Stimulated activated CD8-positive, alpha-beta memory T cell treated with anti-CD3 and anti-CD28 coated beads, Interleukin-7, amount 100 ng/mL, for 24 hours (primary cell): ENCODE measurements at places on chromosomes 7 and 10.

DNA sequence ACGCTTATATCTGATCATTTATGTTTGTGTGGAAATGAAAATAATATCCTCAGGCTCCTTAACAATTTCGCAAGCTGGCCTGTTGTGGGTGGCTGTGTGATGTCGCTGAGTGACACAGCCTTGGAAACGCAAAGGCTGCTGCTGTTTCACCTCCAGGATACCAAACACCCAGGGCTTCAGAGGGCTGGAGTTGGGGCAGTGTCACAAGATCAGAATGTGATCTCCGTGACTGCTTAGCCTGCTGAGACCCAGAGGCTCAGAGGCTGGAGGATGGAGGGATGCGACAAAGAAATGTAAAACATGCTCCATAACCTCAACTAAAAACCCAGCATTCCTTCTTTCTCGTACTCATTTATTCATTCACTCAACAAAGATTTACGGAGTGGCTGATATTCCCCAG is 37.2 kb upstream of the BMPER start:
- no peak for DNase-seq

- no peak for DNase-seq
These were observed 18.9 kb downstream of the NCAPG2 start for GRCh38 chr7:158685693-158686092.

- no peak for DNase-seq
These were observed 3.2 kb upstream of the MRPS24 start for GRCh38 chr7:43872406-43873110.

GRCh38 chr7:97357459-97357858 is 240.0 kb downstream of the SDHAF3 start:
- no peak for DNase-seq

- no peak for DNase-seq
These were observed 983.7 kb downstream of the GATA3 start for GRCh38 chr10:9038146-9038714.

DNA sequence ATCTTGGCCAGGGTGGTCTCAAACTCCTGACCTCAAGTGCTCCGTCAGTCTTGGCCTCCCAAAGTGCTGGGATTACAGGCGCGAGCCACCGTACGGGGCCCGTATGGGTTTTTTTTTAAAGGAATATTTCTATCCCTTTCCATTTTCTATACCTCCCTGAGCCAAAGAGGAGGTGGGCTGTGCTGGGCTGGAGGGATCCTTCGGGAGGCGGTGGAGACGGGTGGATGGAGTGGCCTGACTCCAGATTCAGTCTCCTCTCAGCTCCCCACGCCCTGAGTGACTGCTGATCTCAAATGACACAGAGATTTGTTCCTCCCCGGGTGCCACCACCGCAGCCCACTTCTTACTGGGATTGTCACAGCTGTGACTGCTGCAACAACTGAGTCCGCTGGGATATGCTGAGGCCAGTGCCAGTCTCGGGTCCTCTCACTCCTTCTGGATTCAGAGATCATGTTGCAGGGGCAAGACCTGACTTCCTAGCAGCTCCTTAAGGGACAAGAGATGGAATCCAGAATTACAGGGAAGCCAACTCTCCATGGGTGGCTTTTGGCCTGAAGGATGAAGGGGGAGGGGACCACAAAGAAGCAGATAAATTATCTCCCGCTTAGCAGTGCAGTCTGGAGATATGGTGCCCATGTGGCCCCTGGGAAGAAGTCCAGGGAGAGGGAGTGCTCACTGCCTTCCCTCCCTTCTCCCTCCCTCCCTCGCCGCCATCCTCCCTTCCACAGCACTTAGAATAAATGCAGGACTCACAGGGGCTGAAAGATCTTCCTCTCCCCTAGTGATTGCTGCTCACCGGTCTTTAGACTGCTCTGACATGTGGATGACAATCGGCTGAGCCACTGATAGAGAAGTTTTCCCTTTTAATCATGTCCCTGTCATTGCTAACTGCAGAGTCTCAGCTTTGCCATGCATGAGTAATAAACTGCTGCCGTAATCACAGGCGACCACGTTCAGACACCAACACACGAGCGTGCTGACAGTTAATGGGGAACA is 14.3 kb downstream of the GALNT17 start:
- no peak for DNase-seq

DNA sequence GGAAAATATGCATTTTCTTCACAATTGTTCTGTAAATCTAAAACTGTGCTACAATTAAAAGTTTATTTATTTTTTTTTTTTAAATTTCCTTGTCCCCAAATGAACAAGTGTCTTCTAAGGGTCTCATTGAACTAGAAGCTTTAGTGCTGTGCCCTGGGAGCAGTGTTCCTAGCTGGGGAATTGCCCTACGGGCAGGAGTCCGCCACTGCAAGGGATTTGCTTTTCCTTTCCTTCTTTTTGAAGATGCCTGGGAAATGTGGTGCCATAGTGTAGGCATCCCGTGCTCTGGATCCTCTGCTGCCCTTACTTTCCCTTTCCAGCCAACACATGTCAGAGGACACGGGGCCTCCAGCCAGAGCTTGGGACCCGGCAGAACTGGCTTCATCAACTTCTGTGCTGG is 177.1 kb upstream of the CTBP2 start:
- DNase-seq, result no peak

DNA sequence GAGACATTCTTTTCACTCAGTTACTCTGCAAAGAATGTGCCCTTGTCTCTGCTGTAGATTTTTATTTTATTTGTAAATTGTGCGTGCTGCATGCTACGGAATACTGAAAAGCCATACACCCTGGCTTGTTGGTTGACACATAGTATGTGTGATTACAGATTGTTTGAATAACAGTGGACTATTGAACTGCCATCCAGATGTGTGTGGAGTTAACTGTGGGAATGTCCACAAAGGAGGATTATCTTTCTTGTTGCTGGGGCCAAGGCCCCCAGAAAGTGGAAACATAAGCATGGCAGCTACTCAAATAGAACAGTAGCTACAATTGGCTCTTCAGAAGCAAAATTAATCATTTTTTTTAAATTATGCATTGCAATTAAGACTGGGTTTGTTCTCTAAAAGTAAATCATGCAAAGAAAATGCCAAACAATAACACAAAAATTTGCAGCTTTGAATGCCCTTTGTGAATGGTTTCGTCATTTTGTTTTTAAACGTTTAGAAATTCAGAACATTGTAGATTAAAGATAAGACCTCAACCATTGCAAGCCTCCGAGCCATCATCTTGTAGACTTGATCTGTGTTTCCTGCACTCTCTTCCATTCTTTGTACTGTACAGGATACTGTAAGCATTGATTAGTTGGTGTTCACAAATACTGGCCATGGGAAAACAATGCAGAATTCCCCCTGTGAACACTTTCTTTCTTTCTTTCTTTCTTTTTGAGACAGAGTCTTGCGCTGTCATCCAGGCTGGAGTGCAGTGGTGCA is 210.3 kb upstream of the TCF7L2 start:
- no peak for DNase-seq

- no peak for DNase-seq
These were observed 2.5 kb upstream of the GPR146 start for GRCh38 chr7:1041551-1042491.

GRCh38 chr7:51620706-51621105 is 304.1 kb upstream of the COBL start:
- DNase-seq, result no peak

DNA sequence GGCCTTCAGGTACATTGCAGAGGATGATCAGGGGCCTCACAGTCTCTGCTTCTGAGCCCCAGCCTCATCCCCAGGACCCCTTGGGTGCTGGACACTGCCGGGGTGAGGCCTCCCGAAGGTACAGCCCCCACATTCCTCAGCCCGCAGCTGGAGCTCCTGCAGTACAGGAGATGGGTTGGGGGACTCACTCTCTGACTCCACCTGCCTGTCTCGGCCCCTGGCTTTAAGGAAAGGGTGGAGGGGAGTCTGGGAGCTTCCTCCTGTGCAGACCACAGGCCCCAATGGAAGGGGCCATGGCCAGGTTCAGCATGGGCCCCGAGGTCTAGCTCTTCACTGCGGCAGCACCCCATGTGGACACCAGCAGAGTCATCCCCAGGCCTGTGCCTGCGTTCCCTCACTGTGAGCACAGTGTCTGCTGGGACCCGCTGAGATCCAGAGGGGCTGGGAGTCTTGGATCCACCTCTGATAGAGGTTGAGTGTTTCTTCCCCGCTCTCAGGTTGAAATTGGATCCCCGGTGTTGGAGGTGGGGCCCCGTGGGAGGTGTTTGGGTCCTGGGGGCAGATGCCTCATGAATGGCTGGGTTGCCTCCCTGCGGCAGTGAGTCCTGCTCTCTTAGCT is 99.9 kb downstream of the PRKAG2 start:
- no peak for DNase-seq

DNA sequence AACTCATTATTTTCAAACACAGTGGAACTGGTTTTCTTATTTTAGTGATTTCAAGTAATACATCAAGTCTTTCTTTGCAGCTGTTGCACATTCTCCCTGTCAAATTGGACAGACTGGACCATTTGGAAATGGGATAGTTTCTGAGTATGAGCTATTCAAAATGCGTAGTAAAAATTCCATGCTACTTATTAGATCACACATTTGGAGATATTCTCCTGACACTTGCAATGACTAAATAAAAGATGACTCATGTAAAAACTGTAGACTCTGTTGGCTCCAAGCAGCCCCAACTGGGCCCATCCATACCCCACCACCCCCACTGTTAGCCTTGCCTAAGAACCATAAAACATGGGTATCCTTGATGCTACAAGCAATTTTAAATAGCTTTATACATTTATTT is 25.9 kb upstream of the BICC1 start:
- no peak for DNase-seq

DNA sequence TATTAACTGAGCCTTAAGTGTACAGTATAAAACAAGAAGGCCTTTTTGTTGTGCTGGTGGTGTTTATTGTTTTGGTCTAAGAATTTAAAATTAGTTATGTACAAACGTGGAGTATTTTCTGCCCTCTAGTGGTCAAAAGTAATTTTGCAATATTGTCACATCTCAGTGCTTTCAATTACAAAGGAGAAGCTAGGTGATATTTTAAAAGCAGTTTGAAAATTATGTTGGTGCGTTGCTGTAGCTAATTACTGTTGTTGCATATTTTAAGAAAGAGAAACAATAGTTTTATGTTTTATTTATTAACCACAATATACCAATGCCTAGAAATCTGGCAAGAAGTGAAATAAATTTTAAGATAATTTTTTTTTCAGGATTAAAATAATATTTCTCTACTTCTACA is 11.4 kb downstream of the NPVF start:
- no peak for DNase-seq

DNA sequence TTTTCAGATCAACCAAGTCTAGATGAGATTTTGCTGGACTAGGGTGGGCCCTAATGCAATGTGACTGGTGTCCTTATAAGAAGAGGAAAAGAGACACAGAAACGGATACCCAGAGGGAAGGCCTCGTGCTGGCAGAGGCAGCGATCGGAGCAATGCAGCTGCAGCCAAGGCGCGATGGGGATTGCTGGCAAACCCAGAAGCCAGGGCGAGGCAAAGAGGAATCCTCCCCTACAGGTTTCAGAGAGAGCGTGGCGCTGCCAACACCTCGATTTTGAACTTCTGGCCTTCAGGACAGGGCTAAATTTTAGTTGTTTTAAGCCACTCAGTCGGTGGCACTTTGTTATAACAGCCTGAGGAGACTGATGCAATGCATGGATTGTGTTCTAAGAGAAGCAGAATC is 157.1 kb upstream of the RHEB start:
- DNase-seq, result no peak

DNA sequence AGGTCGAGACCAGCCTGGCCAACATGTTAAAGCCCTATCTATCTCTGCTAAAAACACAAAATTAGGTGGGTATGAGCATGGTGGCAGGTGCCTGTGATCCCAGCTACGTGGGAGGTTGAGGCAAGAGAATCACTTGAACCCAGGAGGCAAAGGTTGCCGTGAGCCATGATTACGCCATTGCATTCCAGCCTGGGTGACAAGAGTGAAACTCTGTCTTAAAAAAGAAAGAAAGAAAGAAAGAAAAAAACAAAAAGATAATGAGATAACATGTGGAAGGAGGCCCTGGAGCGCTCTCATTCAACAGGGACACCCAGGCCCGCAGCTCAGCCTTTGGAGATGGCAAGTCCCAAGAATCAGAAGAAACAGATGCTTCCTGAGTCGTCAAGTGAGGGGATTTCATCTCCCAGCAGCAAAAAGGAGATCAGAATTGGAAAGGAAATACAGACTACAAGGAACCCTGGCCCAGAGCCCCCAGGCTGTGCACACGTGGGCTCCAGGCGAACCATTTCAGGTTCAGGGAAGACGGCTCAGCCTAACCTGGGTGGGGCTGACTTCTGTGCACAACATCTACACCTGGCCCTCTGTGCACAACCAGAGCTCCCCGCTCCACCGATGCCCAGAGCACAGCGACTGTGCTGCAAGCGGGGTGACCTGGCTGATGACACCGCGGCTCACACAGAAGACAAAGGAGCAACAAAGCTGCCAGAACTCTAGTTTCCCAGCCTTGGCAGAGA is 33.3 kb downstream of the GNA12 start:
- DNase-seq, result no peak
